Urinary bladder (tissue), 4 donors: ENCODE measurements at places on chromosomes 6 and 20. TPM values are rescaled to one million over a fixed set of nuclear protein-coding genes. Genes with fewer than 3 reads are reported as not detected.

DNA sequence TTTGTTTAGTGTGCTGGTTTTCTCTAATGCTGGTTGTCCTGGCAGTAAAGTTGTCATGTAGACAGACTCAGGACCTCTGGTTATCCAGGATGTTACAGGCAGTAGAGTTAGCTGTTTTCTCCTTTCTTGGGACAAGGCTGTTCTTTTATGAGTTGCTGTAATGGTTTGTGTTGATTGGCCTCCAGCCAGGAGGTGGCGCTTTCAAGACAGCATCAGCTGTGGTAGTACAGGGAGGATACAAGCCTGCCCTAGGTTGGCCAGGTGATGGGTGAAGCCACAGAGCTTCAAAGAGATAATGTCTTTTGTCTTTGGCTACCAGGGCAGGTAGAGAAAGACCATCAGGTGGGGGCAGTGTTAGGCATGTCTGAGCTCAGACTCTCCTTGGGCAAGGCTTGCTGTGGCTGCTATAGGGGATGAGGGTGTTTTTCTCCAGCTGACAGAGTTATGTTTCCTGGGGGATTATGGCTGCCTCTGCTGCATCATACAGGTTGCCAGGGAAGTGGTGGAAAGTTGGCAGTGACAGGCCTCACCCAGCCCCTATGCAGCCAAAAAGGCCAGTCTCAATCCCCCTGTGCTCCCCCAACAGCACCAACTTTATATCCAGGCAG is 127.2 kb upstream of the TAB2 start:
- DNase-seq: no peak

EDN1 gene
- 13.5 TPM for total RNA-seq

JAG1 gene
- total RNA-seq: 131 TPM

DNA sequence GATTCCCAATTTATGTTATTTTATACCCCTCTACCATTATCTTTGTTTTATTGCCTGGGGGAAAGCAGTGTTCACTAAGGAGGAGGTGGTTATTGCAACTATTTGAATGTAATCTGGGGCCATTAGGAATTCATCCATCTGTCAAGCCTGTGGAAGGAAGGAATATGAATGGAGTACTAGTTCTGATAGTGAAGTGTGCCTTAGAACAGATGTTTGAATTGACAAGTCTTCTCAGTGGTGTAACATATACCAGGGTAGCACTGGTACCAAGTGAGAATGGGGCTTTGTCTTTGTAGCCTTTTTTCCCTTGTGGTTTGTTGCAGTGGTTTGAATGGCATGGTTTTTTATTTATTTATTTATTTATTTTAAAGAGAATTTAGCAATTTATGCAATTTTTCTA is 27.9 kb upstream of the HDAC2 start:
- no peak for DNase-seq

DNA sequence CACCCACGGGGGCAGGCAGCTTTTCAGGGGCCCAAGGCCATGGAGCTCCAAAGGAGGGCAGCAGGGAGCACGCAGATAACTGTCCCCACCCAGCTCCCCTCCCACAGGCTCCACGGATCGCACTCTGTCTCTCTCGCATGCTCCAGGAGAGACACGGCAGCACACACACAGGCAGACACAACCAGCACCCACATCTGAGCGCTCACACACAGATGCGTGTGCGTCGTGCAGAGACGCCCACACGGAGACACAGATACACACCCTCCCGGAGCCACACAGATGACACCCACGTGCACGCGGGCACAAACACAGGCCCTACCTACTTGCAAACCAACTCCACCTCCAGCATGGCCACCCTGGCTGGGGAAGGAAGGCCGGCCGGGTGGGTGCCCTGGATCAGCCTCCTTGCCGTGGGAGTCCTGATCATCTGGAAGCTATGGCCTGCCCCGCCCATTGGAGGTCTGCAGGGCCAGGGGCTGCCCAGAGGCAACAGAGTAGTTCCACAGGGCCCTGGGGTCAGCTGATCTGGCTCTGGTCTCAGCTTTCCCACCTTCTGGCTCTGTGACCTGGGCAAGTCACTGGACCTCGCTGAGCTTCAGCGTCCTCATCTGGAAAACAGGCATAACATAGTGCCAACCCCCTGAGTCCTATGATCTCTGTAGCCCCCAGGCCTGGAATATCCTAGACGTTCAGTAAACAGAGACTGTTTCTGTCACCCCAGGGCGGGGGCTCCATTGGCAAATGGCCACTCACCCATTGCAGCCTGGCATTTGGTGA is 31.5 kb downstream of the AAR2 start:
- DNase-seq: no peak
